NCI-H2029 (cell line): ENCODE measurements at places on chromosomes 2 and 18.

DNA sequence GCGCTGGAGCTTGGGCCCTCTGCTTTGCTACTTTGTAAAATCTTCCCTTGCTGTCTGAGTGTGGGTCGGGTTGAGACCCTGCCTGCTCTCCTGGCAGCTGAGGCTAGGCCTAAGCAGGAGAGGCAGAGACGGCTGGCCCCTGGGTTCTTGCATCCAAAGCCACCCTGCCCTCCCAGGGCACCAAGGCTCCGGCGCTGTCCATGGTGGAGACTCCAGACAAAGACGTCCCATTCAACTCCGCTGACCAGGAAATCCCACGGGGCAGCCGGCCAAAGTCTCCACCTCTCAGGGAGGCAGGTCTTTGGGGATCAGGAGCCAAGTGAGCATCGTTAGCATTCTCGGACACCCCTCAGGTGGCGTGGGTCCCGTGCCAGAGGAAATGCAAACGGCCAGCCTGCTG, 2.6 kb upstream of the PRLH start:
- no peak for DNase-seq

- no peak for DNase-seq
These were observed 91.8 kb downstream of the CBLN2 start for GRCh38 chr18:72452328-72452727.

- DNase-seq, result peak; percentile 20
These were observed 2.4 kb downstream of the SMCHD1 start for GRCh38 chr18:2657788-2658458.

DNA sequence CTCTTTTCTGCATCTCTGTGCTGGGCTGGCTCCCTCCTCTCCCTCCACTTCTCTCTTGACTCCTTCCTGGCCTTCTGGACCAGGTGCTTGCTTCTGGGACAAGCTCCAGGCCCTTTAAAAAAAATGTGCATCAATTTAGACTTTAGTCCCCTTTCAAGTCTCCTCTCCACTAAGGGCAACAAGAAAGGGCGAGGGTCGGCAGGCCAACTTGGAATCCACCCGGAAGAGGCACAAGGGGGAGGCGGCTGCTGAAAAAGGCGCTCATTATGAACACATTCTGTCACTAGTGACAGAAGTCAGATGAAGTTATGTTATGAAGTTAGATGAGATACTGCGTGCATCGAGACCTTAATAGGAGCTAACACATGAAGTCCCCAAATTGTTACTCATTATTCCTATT, 13.6 kb upstream of the RHOB start:
- DNase-seq, result no peak

DNA sequence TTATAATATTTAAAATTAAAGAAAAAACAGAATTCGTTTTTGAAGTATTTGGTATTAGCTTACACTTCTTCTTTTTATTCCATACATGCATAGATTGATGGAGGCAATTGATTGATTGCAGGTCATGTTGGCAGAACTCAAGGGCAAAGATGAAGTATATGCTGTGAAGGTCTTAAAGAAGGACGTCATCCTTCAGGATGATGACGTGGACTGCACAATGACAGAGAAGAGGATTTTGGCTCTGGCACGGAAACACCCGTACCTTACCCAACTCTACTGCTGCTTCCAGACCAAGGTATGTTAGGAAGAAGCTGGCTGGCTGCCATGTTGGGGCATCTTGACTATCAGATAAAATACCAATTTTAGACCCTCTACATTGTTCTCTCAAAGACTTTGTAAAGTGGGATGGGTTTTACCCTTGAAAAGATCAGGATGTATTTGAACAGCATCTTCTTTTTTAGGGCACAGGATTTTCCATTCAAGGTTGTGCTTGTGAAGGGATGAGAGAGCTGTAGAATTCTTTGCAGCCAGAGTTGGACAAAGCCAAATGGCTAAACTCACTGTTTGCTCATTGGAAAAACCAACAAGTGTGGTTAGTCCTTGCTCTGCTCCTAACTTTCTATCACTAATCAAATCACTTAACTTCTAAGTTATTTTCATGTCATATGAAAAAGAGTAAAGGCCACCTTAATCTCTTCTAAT, 286.8 kb upstream of the EPAS1 start:
- DNase-seq, result no peak
